Right renal pelvis (tissue), 4 donors: ENCODE measurements at places on chromosomes 3 and 15. TPM values are rescaled to one million over a fixed set of nuclear protein-coding genes. Genes with fewer than 3 reads are reported as not detected.
A peak's percentile ranks its signal among the peaks of the same experiment; 100 is the strongest.

GRCh38 chr3:109384164-109384563, 46.8 kb upstream of the DPPA4 start:
- no peak for DNase-seq

DNA sequence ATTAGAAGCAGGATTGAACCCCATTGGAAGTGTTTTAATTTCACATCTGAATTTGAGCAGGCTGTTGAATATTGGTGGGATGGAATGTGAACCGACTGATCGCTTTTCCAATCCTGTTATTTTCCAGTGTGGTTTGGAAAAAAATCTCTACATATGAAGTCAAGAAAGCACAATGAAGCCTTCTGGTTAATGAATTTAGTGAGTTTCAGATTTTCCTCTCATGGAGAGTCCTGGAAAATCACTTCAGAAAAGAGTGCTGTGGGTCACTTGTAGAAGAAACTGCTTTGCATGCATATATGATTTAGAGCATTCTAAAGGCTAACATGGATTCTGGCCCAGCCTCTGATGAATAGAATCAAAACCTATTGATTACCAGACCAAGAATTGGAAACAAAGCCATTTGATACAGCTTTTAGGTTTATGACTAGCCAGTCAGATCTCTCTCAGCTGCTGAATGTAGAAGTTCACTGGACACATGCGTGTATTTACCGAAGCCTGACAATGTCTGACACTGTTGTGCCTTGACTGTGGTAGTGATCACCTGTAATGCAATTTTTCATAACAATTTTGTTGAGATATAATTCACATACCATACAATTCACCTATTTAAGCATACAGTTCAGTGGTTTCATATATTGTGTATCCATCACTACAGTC, 121.9 kb downstream of the FNDC3B start:
- no peak for DNase-seq

DNA sequence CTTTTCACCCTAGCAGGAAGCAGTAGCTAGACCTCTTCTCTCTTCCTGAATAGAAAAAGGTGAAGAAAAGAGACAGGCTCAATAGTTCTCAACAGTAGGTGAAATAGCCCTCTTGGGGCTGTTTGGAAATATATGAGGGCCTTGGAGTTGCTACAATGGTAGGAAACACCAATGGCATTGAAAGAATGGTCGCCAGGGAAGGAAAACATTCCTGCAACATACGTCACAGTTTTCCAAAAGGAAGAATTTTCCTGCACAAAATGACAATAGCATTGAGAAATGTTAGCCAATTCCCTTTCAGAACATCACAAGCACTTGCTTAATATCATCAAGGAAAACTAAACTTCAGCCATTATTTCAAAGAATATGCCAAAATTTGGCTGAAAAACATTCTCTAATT, 484.5 kb downstream of the IGSF11 start:
- no peak for DNase-seq

The CCDC191 gene
- 19.1 TPM for polyA plus RNA-seq

The ADPRH gene
- polyA plus RNA-seq: 6.6 TPM

The FAM227B gene
- polyA plus RNA-seq: 19.4 TPM

The GOLGA6L10 gene
- 3.1 TPM for polyA plus RNA-seq

GRCh38 chr3:33937628-33938027, 139.2 kb downstream of the PDCD6IP start:
- no peak for DNase-seq

The PRSS50 gene
- polyA plus RNA-seq: 2.0 TPM

GRCh38 chr3:178048768-178049167, 487.5 kb upstream of the KCNMB2 start:
- DNase-seq: no peak

The CCDC80 gene
- polyA plus RNA-seq: 84.8 TPM

The CDCP1 gene
- 2.0 TPM for polyA plus RNA-seq

The SCAANT1 gene
- 0.53 TPM for polyA plus RNA-seq

- DNase-seq: no peak
These were observed 74.8 kb downstream of the SNTN start for GRCh38 chr3:63727233-63727632.

DNA sequence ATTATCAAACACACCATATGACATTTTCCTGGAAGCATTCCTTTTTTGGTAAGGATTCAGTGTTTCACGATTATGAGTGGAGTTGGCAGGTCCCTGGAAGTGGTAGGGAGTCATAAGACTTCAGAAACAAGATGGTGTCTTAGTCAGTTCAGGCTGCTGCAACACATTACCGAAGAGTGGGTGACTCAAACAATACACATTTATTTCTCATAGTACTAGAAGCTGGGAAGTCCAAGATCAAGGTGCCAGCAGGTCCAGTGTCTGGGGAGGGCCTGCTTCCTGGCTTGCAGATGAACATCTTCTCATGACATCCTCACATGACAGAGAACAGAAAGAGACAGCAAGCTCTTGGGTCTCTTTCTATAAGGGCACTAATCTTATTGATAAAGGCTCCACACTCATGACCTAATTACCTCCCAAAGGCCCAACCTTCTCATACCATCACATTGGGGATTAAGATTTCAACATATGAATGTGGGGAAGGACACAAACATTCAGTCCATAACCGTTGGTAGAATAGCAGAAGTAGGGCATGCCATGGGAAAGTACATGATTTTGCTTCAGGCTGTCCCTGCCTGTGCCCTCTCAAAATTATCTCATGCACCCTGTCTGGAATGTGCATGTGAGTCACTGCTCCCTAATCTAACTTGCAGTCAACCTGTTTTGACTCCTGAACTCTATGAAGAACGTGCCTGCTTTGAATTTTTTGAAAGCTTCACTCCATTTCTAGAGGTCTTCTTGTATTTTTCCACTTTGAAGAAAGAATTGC, 72.5 kb downstream of the GTPBP8 start:
- no peak for DNase-seq

The PRKCD gene
- polyA plus RNA-seq: 22.8 TPM

GRCh38 chr3:106829206-106829605, 548.0 kb upstream of the CCDC54 start:
- no peak for DNase-seq

GRCh38 chr15:74464216-74464615, 3.3 kb upstream of the UBL7 start:
- DNase-seq: no peak

The TMCO5A gene
- polyA plus RNA-seq: not detected

The C3orf85 gene
- polyA plus RNA-seq: 15.0 TPM

- no peak for DNase-seq
These were observed 20.5 kb downstream of the BOC start for GRCh38 chr3:113231827-113232253.

DNA sequence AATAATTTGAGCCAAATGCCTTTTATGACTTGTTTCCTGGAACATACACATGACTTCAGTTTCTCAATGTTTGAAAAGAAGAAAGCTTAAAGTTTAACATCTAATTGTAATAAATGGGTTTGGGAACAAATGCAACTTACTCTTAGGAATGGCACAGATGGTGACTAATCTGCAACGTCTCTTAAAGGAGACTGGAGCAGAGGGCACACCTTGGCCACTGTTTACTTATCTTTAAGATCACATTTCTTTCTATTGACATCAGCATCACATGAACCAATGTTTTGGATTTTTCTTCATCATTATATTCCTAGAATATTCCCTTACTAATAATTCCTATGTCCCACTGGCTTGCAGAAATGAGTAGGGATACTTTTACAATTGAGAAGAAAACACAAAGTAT, 229.5 kb downstream of the CHL1 start:
- DNase-seq: no peak

The SERINC4 gene
- 0.26 TPM for polyA plus RNA-seq

The ARID3B gene
- 12.9 TPM for polyA plus RNA-seq

The ITIH3 gene
- polyA plus RNA-seq: 6.0 TPM

- no peak for DNase-seq
These were observed 35.0 kb downstream of the RAB11A start for GRCh38 chr15:65904301-65904700.

The OR5H1 gene
- polyA plus RNA-seq: not detected

The OPA1 gene
- 61.8 TPM for polyA plus RNA-seq

The CACNA2D3 gene
- 1.5 TPM for polyA plus RNA-seq

DNA sequence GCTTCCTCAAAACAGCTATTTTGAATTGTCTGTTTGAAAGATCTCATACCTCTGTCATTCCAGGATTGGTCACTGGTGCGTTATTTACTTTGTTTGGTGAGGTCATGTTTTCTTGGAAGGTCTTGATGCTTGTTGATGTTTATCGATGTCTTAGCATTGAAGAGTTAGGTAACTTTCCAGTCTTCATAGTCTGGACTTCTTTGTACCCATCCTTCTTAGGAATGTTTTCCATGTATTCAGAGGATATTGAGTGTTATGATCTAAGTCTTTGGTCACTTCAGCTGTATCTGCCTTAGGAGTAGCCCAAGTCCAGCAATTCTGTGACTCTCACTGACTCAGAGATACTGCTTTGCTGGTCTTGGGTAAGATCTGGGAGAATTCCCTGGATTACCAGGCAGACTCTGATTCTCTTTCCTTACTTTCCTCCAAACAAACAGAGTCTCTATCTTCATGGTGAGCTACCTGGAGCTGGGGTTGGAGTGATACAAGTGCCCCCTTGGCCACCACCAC, 398.6 kb downstream of the ZIC4 start:
- no peak for DNase-seq

DNA sequence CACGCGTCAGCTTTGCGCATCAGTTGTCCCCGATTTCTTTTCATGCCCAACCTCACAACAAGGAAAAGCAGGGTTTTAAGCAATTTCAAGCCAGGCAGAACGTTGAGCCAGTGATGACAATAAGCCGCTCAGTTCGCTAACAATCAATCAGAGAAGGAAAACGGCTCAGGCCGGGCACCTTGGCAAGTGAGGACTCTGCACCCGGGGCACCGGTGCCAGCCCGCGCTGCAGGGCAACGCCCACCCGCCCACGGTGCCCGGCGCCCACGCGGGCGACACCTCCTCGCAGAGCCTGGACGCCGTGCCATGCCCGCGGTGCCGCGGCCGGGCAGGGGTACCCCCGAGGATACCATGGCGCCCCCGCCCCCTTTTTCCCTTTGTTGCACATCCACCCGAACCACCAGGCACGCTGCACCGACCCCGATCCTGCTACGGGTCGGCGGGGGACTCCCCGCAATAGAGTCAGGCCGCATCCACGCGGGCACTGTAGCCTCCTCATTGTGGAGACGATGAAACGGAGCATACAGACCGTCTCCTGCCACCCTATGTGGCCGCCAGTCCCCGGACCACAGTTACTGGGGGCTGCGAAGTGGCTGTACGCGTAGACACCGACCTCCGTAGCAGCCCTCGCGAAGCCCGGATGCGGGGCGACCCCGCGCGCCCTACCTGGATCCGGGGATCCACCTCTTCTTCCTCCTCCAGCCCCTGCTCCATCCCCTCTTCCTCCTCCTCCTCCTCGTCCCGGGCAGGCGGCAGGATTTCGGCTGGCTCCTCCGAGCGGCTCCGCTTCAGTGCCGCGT, 581 bp downstream of the SH3BP5 start:
- no peak for DNase-seq

DNA sequence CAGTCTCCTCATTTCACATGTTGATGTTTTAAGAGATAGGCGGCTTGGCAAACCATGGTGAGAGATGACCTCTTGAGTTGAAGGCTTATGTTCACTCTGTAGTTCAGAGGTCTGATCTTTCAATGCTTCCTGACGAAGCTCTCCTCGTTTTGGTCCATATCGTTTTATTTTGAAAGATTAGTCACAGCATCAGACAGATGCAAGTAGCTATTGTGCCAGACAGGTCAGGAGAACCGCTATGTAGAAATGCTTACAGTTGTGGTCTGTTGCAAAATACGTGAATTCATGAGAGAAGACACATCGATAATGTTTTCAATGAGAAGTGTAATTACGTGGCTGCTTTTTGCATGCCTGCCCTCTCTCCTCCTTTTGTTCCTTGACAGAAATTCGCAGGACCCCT, 47.5 kb downstream of the CHL1 start:
- DNase-seq: no peak

The DAZL gene
- not detected for polyA plus RNA-seq

The GATM gene
- 218 TPM for polyA plus RNA-seq

The MTFMT gene
- 16.4 TPM for polyA plus RNA-seq

GRCh38 chr15:91632981-91633380, 220.5 kb upstream of the SLCO3A1 start:
- no peak for DNase-seq

GRCh38 chr15:83012636-83013035, 1.2 kb upstream of the C15orf40 start:
- DNase-seq: no peak

DNA sequence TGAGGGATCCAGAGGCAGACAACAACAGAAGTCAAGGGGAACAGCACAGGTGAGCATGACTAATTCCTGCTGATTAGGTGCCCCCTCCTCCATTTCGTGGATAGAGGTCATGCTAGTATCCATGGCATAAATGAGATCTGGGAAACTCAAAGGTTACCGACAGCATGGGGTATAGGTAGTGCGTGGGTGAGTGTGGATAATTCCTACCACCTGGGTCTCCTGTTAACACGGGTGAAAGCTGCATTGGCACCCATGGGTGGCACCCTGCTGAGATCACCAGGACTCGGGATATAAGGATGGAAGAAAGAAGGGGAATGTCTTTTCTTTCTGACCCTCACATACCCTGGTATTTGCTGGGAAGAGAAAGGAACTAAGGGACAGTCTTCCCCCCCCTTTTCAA, 14.4 kb upstream of the CHST2 start:
- no peak for DNase-seq

DNA sequence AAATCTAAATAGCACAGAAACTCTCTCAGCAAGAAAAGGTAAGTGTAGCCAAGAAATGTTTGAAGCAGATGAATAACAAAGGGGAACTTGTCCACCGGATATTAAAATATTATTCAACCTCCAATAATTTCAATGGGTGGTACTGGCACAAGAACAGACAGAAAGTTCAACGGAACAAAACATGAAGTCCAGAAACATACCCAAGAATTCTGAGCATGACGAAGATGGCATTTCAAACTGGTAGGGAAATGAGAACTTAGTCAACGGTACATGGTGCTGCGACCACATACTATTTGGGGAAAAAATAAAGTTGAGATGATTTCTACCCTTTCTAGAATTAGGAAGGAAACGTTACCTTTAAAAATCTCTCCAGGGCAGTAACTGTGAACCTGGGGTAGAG, 5.5 kb downstream of the CHSY1 start:
- no peak for DNase-seq

DNA sequence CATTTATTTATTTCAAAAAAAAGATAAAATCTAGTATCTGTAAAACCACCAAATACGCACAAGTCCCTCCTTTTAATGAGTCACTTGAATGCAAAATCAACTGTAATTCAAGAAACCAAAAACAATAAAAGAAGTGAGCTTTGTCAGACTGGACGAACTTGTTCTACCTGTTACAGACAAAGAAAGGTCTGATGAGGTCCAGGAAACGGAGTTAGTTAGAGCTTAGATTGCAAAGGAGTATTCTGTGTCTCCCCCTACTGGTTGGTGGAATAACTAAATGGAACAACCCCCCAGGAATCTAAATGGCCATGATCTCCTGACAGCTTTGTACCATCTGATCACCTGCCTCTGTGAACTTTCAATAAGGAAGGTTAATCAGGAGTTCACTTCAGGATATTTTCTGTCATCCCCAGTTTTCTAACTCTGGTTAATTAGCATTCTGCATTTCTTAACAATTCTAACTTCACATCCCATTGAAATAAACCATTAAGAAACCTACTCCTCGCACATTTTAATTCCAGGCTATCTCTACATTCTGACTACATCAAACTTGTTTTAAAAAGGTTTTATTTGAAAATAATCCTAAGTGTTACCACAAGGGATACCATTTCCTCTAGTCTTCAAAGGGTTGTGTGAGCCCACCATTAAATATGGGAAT, 333.0 kb upstream of the SATB1 start:
- peak; percentile 58 for DNase-seq

The SLC25A36 gene
- 214 TPM for polyA plus RNA-seq

GRCh38 chr3:95048564-95048963, 985.7 kb downstream of the NSUN3 start:
- no peak for DNase-seq

The SLC22A13 gene
- polyA plus RNA-seq: 4.1 TPM

GRCh38 chr15:27933562-27933961, 165.6 kb downstream of the OCA2 start:
- DNase-seq: no peak
